NCI-H2029 treated with DMSO at 0.1 percent for 48 hours (cell line): ENCODE measurements at places on chromosomes 7 and 10.

GRCh38 chr10:30037620-30038336 lies 21.6 kb downstream of the JCAD start:
- no peak for DNase-seq

DNA sequence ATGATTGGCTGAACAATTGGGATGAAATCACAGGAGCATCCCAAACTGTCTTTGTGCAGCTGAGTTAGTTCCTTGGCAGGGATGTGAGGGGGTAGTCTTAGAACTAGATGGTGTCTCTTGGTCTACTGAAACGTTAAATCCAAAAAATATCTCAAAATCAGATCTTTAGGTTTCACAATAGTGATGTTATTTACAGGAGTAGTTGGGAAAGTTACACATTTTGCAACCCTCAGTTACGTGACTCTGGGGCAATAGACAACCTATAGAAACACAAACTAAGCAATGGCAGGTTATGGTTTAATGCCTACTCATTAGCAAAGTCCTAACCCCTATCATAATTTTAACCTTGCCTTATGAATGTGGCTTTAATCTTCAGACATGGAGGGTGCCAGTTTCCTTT lies 24.0 kb downstream of the PKD1L1 start:
- no peak for DNase-seq

DNA sequence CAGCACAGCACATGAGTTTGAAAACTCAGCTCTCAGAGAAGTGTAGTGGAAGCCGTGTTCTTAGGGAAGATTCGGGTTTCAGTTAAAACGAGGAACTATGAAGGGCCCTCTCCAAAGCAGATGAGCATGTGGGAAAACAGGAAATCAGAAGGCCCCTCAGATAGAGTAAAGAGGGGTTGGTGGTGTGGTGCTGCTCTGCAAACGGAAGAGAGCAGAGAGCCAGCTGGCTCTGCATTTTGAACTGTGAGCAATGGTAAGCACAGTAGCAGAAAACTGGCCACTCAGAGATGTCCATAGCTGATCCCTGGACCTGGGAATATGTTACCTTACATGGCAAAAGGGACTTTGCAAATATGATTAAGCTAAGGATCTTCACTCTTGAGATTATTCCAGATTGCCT lies 27.9 kb upstream of the CUL1 start:
- no peak for DNase-seq

- DNase-seq: no peak
These were observed 85.5 kb downstream of the FAS start for GRCh38 chr10:89076120-89076519.

- no peak for DNase-seq
These were observed 210.8 kb upstream of the PFKP start for GRCh38 chr10:2856598-2856997.
